ENCODE measurements at places on chromosomes 3 and 15. TPM values are rescaled to one million over a fixed set of nuclear protein-coding genes. Genes with fewer than 3 reads are reported as not detected.

DNAH12 gene
- 1.6 TPM for total RNA-seq

ITIH1 gene
- not detected for total RNA-seq

ROPN1 gene
- total RNA-seq = 1.3 TPM

SLC15A2 gene
- 0.24 TPM for total RNA-seq

ATP13A5 gene
- total RNA-seq = not detected

SLC22A13 gene
- 0.29 TPM for total RNA-seq

C3orf85 gene
- not detected for total RNA-seq

DUSP7 gene
- total RNA-seq = 16.9 TPM

SEMA7A gene
- 20.8 TPM for total RNA-seq

GPR15 gene
- 0.20 TPM for total RNA-seq

C3orf70 gene
- 8.2 TPM for total RNA-seq

- DNase-seq = no peak
Measured at GRCh38 chr3:155196131-155197021, 97.1 kb downstream of the STRIT1 start.

DNA sequence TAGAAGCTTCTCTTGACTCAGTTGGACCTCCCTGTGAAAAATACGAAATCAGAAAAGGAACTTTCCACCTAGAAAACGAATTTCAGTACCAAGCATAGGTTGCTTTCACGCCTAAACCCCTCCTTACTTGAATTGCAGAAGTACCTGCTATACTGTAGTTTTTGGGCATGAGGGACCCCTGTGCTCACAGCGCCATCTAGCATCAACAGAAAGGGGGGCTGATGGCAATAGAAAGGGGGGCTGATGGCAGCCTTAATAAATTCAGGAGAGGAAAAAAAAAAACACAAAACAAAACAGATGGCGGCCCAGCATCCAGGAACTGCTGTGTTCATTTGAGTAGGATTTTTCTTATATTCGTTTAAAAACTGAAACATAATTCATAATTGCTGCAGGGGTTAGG, 96.7 kb downstream of the NPAP1 start:
- DNase-seq = no peak

- DNase-seq = no peak
Measured at GRCh38 chr15:72153269-72154000, 35.2 kb downstream of the SENP8 start.

DNA sequence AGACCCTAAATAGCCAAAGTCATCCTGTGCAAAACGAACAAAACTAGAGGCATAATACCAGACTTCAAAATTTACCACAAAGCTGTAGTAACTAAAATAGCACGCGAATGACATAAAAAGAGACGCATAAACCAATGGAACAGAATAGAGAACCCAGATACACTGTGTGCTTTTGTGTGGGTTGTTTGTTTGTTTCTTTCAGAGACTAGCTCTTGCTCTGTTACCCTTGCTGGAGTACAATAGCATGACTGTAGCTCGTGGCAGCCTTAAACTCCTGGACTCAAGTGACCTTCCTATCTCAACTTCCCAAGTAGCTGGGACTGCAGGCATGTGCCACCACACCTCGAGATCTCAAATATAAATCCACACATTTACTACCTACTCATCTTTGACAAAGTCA, 1314.6 kb upstream of the GBE1 start:
- DNase-seq = no peak

GRCh38 chr15:28935316-28935715, 49.5 kb downstream of the APBA2 start:
- DNase-seq = no peak

DNA sequence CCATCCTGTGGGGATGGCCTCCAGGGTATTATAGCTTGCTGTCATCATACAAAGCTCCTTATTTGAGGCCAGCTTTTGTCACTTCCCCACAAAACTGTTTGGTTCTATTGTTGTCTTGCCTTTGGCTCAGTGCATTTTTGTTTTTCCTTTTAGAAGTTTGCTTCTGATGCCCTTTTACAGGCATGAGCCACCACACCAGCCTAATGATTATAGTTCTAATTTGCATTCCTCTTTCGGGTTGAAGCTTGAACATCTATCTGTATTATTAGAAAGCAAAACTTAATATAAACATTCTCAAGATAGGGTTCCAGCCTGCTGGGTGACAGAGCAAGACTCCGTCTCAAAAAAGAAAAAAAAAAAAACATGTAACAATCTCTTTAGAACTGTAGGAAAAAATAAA, 39.8 kb downstream of the SMARCC1 start:
- DNase-seq = no peak

DNA sequence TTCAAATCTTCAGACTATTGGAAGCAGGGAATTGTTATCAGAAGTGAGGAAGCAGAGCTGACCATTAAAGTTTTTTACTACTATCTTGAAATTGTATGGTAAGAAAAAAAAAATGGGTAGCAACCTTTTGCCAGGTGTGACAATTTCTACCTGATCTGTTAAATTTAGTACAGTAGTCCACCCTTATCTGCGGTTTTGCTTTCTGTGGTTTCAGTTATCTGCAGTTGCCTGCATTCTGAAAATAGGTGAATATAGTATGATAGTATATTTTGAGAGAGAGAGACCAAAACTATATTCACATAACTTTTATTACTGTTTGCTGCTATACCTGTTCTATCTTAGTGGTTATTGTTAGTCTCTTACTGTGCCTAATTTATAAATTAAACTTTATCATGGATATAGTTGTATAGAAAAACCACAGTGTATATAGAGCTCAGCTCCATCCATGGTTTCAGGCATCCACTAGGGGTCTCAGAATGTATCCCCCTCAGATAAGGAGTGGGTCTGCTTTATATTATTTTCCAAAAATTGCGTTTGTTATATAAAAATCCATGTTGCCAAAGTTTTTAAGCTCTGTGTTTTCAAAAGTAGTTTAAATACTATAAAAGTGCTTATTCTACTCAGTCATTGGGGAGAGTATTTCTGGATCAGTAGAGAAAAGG, 69.9 kb downstream of the PTPRG start:
- DNase-seq = no peak

DNA sequence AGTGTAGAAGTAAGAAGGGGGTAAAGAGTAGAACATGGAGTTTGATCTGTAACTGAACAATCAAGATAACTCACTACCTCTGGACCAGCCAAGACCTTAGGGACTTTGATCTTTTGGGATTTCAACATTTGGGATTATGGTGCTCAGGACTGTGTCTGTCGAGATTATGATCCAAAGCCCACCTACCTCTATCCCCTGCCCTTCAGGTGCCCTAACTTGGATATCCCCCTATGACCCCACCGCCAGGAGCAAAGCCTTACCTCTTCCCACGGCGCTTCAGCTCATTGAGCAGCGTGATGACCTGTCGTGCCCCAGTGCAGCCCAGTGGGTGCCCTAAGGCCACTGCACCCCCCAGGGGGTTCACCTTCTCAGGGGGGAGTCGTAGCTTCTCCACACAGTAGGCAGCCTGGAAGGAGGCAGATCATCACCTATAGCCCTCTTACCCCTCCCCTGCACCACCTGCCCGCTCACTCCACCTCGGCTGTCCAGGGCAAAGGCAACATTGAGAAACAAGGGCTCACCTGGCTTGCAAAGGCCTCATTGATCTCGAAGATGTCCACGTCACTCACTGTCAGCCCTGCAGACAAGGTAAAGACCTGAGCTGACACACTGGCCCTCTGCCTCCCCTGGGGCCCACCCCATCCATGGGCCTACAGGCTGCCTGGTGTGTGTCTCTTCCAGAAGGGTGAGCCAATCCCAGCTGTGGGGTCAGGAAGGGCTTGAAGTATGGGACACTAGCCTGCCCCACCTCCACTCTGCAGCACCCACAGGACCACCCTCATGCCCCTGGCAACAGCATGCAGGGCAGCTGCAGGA, 11.4 kb downstream of the ACAA1 start:
- DNase-seq = no peak

DNA sequence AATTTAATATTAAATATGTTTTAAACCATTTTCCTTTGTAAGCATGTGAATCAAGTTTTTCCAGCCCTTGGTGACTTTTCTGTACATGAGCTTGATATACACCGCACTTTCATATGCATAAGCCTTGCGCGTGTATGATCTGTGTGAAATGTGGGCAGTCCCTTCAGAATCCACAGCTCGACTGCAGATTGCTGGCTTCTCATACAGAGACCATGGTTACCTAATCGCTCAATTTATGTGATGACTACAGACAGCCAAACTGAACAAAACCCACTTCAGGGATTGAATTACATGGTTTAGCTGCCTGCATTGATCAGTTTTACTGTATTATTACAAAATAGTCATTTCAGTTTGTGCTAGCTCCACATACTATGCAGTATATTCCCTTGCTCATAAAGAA, 212.3 kb upstream of the NECTIN3 start:
- DNase-seq = no peak

DNA sequence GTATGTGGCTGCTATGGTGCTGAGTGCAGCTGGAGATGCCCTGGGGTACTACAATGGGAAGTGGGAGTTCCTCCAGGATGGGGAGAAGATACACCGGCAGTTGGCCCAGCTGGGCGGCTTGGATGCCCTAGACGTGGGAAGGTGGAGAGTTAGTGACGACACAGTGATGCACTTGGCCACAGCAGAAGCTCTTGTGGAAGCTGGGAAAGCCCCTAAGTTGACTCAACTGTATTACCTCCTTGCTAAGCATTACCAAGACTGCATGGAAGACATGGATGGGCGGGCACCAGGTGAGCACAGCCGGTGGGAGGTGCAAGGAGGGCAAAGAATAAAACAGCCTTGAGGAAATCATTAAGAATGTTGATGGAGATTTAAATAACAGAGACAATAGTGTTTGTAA, 2.9 kb downstream of the ADPRH start:
- peak; percentile 42 for DNase-seq

GRCh38 chr15:50166216-50166615, 15.8 kb upstream of the SLC27A2 start:
- peak; percentile 46 for DNase-seq

- DNase-seq = no peak
Measured at GRCh38 chr3:42013691-42014457, 52.0 kb upstream of the ULK4 start.

- DNase-seq = no peak
Measured at GRCh38 chr15:78944202-78944625, 632 bp downstream of the CTSH start.

- DNase-seq = no peak
Measured at GRCh38 chr3:141128126-141128777, 77.1 kb downstream of the SPSB4 start.

GRCh38 chr15:38665586-38666305, 101.1 kb upstream of the RASGRP1 start:
- DNase-seq = no peak

Data from RPMI7951 (cell line).